ENCODE measurements at places on chromosomes 4 and X. TPM values are rescaled to one million over a fixed set of nuclear protein-coding genes. Genes with fewer than 3 reads are reported as not detected.

Gene TMPRSS11D
- not detected for total RNA-seq

- DNase-seq, result no peak
Observed at GRCh38 chr4:136713140-136713539, 819.2 kb downstream of the PCDH18 start.

- no peak for DNase-seq
Observed at GRCh38 chrX:155871934-155872333, 9.2 kb upstream of the VAMP7 start.

DNA sequence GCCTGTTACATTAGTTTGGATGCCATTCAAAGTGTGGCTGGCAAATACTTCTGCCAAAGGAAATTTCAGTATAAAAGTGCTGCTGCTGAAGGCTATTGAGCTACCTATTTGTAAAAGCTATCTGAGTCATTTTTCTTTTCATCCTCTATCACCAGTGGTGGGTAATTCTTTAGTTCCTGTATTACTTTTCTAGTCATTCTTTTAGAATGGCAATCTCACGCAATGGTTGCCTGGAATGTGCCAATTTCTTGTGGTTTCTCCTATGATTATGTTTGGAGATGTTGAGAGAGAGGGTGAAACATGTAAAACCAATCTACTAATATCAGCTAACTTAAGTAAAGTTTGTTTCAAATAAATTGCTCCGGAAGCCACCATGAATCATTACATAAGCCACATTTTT is 685.0 kb downstream of the RAPGEF2 start:
- DNase-seq, result no peak

DNA sequence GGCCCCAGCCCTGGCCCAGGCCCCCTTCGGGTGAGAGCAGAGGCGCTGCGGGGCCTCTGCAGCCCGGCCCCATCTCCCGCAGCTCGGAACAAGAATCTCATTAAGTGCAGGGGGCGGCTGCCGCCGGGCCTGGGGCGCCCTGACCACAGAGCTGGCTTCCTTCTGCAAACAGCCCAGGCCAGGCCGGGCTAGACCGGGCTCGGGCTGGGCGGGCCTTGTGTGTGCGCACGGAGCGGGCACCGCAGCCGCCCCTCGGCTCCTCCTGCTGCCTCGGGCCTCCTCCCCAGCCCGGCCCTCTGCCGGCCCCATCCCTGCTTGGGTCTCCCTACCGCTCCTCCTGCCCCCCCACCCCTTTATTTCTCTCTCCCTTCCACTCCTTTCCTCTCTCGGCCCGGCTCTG is 83.3 kb downstream of the EFNB1 start:
- DNase-seq, result no peak

All from upper lobe of right lung (tissue), 1 donor.